ENCODE measurements at places on chromosomes 3 and 15. TPM values are rescaled to one million over a fixed set of nuclear protein-coding genes. Genes with fewer than 3 reads are reported as not detected.

DNAH12 gene
- 0.60 TPM for polyA plus RNA-seq

GYG1 gene
- 27.5 TPM for polyA plus RNA-seq

PLA2G4E gene
- polyA plus RNA-seq = not detected

CPNE9 gene
- polyA plus RNA-seq = not detected

GRK7 gene
- polyA plus RNA-seq = not detected

DIPK2A gene
- 46.1 TPM for polyA plus RNA-seq

CNTN3 gene
- 4.1 TPM for polyA plus RNA-seq

ATP13A4 gene
- polyA plus RNA-seq = 7.1 TPM

CKMT1A gene
- polyA plus RNA-seq = 8.2 TPM

BSN gene
- 0.66 TPM for polyA plus RNA-seq

CHRNA7 gene
- polyA plus RNA-seq = 3.0 TPM

RCN2 gene
- 144 TPM for polyA plus RNA-seq

Data from hepatocyte (in vitro differentiated cells).